ENCODE measurements at places on chromosomes 6 and 20.
A peak's percentile ranks its signal among the peaks of the same experiment; 100 is the strongest.

GRCh38 chr6:143166247-143166695 lies 105.6 kb downstream of the AIG1 start:
- DNase-seq: no peak

GRCh38 chr6:155543166-155543847 lies 87.7 kb upstream of the NOX3 start:
- no peak for DNase-seq

GRCh38 chr6:43714311-43715055 lies 26.9 kb upstream of the MRPS18A start:
- peak; percentile 72 for DNase-seq

DNA sequence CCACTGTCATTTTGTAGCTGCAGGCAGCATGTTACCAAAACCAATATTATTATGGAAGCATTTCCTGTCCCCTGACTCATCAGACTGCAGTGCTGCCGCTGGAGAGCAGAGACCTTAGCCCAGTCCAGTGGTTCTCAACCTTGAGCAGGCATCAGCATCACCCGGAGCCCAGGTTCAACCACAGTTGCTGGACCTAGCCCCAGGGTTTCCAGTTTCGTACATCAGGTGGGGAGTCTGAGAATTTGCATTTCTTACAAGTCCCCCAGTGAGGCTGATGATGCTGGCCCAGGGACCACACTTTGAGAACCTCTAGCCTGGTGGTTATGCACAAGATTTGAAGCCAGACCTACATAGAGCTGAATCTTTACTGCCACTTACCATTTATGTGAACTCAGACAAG lies 47.3 kb downstream of the LY86 start:
- DNase-seq: no peak

DNA sequence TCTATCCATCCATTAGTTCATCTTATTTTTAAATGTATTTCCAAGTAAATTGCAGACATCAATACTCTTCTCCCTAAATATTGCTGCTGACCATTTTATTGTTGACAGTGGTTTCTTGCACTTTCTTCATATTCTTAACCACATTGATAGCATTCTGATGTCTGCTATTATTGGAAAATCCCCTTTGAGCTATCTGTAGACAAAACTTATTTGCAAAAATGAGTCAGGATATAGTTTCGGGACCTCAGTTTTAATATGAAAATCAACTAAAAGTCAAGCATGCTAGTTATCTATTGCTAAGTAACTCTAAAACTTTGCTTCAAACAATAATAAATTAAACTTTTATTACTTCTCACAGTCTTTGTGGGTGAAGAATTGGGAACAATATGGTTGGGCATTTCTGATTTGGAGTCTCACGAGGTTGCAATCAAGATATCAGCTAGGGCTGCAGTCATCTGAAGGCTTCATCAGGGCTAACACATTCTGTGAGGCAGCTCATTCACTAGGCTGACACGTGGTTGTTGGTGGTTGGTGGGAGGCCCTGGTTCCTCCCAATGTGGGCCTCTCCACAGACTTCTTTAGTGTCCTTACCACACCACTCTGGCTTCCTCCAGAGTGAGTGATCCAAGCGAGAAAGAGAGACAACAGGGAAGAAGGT lies 32.7 kb downstream of the CD109 start:
- no peak for DNase-seq

GRCh38 chr20:57577679-57578475 lies 17.0 kb downstream of the PCK1 start:
- DNase-seq: no peak

- DNase-seq: no peak
Observed at GRCh38 chr6:164731539-164731938, 577.9 kb downstream of the C6orf118 start.

DNA sequence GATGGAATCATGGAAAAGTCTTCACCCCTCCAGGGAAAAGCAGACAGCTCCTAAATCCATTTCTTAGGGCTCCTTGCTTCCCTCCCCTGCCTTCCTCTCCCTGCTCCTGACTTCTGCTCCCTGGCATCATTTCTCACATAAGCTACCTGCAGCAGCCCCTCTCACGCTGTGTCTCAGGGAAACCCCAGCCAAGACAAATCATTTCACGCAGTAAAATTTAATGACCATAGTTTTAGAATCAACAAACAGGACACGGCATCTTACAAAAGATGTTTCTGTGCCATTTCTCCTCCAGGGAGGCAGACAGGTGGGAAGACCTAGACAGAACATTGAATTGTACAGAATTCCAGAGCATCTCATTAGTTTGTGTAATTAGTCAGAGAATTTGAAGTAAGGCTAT lies 16.5 kb upstream of the FOXQ1 start:
- DNase-seq: no peak

- no peak for DNase-seq
Observed at GRCh38 chr6:43814865-43815264, 44.9 kb downstream of the VEGFA start.

DNA sequence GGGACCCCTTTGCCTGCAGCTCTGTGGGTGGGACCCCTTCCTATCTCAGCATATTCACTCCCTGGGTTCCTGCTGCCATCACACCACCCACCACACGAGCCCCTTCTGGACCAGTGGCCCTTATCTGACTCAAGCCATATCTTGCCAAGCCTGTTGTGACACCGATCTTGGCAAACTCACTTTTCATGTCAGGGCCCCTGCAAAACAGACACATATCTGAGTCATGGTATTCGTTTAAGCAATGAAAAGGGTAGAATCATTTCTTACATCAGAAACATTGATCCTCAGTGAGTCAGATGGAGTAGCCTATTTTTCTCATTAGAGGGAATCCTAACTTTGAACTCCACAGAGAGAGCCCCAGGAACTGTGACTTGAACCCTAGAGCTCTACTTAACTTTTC lies 10.6 kb downstream of the RAET1E start:
- peak; percentile 54 for DNase-seq

GRCh38 chr6:113094779-113095178 lies 747.6 kb downstream of the RFPL4B start:
- DNase-seq: peak; percentile 26

- no peak for DNase-seq
Observed at GRCh38 chr6:17935188-17936149, 52.0 kb downstream of the KIF13A start.

GRCh38 chr6:5151955-5152401 lies 66.8 kb downstream of the PPP1R3G start:
- peak; percentile 41 for DNase-seq

- no peak for DNase-seq
Observed at GRCh38 chr6:106666282-106667021, 37.1 kb downstream of the QRSL1 start.

- DNase-seq: no peak
Observed at GRCh38 chr6:37934276-37934675, 114.7 kb downstream of the ZFAND3 start.

DNA sequence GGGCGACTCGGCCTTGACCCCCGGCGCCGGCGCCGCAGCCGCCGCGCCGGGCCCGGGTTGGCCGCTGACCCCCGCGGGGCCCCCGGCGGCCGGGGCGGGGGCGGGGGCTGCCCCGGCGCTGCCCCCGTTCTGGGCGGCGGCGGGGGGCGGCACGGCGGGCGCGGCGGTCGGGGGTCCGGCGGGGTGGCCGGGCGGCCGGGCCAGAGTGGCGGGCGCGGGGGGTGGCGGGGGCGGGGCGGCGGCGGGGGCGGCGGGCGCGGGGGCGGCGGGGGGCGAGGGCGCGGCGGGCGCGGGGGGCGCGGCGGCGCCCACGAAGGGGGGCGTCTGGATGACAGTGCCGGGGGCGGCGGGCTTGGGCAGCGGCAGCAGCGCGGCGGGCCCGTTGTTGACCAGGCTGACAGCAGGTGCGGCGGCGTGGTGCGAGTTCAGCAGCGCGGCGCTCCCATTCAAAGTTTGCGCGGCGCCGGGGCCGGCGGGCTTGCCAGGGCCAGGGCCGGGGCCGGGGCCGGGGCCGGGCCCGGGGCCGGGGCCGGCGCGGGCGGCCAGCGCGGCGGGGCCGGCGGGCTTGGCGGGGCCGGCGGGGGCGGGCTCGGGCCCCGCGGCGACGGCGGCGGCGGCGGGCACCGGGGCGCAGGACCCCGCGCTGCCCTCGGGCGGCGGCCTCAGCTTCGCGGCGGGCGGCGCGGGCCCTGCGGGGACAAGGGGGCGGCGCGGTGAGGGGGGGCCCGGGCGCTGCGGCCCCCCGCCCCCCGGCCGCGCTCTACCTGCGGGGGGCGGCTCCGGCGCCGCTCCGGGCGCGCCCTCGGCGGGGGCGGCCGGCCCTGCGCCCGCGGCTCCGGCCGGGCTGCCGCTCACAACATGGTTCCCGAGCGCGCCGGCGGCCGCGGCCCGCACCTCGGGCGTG lies 659 bp downstream of the TAF4 start:
- DNase-seq: no peak

DNA sequence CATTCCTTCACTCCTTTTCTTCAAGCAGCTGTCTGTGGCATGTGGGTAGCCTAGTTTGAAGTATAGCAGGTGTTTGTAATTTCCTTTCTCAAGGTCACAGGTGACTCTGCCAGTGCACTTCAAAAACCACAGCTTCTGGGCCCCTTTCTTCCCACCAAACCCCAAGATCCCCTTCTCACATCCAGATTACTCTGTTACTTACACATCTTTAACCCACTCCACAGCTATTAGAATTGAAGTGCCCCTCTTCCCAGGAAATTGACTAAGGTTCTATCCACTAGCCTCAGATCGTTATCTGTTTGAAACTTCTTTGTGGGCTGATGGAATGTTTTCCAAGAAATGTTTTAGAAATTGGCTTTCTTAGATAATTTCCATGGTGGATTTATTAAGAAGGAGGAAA lies 150.8 kb downstream of the AHI1 start:
- DNase-seq: peak; percentile 4

- no peak for DNase-seq
Observed at GRCh38 chr20:5927749-5928462, 22.4 kb downstream of the TRMT6 start.

- DNase-seq: no peak
Observed at GRCh38 chr20:59772931-59773913, 160.2 kb downstream of the SYCP2 start.

GRCh38 chr6:144753023-144753705 lies 468.0 kb downstream of the UTRN start:
- DNase-seq: no peak

- no peak for DNase-seq
Observed at GRCh38 chr6:77474286-77474956, 11.1 kb upstream of the HTR1B start.

DNA sequence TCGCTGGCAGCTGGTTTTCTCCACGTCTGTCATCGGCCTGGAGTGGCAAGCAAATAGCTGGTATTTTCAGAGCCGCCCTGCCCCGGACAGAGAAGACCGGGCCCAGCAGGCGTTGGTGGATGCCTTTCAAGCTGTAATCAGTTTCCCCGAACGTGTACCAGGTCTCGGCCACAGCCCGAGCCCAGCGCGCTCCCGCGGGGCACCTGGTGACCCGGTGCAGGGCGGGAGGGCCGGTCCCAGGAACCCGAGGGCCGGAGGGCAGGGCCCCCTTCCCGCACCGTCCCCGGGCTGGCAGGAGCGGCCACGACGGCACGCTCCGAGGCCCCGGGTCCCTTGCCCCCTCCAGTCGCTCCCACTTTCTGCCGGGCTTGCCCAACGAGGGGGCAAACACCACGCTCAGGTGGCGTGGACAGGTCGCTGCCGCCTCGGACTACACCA lies 348 bp upstream of the PYGB start:
- peak; percentile 43 for DNase-seq

DNA sequence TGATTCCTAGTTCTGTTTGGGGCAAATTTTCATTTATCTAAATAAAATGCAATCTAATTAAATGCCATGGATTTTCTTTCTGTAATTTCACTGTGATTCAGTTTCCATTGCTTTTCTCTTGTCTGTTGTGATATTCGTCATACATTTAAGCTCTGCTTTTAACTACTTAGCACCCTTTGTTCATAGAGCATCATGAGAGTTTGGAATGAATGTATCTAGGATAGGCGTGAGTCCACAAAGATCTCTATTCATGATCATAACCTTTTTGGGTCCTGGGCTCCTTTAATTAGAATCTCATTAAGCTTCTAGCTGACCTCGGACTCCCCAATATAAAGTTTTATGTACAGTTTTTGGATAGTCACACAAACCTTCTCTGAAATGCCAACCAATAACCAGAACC lies 32.9 kb downstream of the ZBTB2 start:
- no peak for DNase-seq

GRCh38 chr20:52791091-52791490 lies 181.1 kb upstream of the TSHZ2 start:
- DNase-seq: no peak

GRCh38 chr6:48109944-48110343 lies 1.1 kb downstream of the PTCHD4 start:
- no peak for DNase-seq

DNA sequence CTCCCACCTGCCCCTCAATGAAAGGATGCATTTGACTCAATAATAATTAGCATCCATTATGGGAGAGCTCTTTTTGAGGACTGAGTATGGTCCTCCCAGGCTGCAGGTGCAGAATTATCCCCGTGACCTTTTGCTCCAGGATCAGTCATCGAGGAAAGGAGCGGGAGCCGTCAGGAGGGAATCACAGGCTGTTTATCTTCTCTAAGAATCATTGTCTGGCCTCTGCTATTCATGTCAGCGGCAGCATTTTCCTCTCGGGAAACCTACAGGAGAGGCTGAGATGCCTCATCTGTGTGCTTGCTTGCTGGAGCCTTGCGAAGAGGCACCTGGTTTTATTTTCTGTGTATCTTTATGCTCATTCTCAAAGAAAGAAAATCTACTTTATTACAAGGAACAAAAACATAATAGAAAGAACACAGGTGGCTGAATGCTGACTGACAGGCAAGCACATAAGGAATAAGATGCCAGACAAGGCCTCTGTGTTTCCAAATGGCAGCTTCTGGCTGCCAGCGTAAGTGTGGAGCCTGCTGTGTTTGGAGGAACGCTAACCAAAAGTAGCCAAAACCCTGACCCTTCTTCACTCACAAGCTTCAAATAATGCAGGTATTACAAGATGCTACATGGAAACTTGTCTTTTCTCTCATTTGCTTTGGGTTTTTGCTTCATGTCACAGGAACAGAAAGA lies 539.1 kb upstream of the MARCKS start:
- DNase-seq: no peak

DNA sequence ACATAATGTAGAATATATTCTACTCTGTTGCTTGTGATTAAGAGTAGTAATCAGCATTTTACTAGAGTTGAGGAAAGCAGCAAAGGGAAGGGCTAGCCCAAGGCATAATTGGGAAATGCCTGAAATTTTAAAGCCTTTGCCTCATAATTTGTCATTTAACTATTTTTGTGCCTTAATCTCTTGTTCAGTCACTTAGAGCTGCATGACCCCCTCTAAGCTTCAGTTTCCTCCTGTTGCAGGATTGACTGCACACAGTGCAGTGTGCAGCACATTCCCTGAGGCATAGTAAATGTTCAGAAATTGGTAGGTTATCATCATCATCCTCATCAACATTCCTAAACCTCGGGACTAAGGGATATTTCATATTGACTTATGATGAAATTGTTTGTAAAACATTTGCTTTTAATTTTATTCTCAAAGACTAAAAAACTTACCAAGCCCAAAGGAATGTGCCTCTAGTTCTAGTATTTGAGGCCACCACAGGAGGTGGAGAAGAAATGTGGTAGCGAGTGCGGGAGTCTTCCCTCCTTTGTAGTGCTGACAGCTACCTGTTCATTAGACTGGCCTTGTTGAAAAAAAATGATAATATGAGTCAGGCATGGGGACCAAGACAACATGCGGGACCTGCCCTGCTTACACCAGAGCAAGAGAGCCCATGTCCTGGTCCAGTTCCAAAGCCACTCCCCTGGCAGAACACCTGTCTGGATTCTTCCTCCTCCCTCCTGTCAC lies 14.8 kb upstream of the TENT5A start:
- peak; percentile 45 for DNase-seq

- DNase-seq: no peak
Observed at GRCh38 chr6:125250511-125250910, 51.3 kb downstream of the HDDC2 start.

All from cardiac fibroblast (primary cell).